ENCODE measurements at places on chromosomes 6 and 20. TPM values are rescaled to one million over a fixed set of nuclear protein-coding genes. Genes with fewer than 3 reads are reported as not detected.

- peak; percentile 33 for DNase-seq
Measured at GRCh38 chr6:142207265-142207877, 60.3 kb downstream of the VTA1 start.

GRCh38 chr6:94133106-94133505, 713.7 kb upstream of the EPHA7 start:
- no peak for DNase-seq

GRCh38 chr6:151101161-151101815, 138.5 kb upstream of the AKAP12 start:
- DNase-seq, result no peak

- DNase-seq, result peak; percentile 84
Measured at GRCh38 chr6:135851442-135852271, at the start of gene PDE7B. TSS of gene PDE7B (plus strand) at chr6:135851701.

Gene CST4
- not detected for total RNA-seq

DNA sequence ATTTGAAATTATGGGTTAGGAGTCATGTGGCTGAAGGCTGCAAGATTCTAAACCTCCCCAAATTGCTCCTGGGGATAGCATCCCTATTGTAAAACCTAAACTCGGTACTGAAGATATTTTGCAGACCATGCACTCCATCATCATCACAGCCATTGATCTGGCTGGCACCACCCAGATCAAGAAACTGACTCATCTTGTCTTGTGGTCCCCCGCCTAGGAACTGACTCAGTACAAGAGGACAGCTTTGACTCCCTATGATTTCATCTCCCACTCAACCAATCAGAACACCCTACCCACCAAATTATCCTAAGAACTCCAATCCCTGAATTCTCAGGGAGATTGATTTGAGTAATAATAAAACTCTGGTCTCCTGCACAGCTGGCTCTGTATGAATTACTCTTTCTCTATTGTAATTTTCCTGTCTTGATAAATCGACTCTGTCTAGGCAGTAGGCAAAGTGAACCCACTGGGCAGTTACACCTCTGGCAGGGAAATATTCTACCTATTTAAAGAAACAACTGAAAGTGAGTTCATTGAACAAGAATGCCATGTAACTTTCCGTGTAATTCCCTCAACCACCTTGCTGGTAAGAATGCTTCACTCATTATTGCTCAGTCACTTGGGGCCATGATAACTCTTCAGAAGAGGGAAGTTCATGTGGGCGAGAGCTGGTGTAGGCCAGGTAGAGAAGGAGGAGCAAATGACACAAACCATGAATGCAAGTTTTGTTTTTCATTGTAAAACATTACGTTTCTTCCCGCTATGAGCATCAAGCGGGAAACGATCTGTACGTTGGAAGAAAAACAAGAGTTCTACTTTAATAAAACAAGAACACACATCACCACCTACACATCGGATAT, 602.9 kb upstream of the ARID1B start:
- DNase-seq, result no peak

DNA sequence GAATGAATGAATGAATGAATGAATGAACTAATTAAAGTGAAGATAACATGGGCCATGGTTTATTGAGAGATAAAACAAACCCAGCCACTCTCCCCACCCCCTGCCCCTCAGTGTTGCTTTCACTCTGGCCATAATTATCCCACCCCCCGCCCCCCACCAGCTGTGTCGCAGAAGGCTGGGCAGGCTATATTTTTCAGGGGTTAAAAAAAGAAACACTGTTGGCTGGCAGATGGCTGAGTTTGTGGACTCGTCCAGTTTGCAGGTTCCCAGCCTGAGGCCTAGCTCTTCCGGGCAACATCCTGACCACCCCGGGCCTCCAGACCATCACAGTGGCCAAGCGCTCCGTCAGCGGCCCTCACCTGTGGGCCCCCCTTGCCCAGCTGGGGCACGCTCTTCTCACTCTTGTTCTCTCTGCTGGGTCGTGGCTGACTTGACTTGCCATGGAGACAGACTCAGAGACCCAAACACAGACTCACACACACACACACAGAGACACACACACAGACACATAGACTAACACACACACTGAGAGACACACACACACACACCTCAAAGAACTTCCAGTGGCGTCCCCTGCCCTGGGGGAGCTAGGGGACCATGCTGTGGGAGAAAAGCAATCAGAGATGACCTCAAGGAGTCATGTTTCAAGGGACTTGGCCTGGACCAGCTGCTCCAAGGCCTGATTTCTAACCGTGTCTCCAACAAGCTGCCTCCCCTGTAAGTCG, 2.2 kb upstream of the GRM4 start:
- no peak for DNase-seq

DNA sequence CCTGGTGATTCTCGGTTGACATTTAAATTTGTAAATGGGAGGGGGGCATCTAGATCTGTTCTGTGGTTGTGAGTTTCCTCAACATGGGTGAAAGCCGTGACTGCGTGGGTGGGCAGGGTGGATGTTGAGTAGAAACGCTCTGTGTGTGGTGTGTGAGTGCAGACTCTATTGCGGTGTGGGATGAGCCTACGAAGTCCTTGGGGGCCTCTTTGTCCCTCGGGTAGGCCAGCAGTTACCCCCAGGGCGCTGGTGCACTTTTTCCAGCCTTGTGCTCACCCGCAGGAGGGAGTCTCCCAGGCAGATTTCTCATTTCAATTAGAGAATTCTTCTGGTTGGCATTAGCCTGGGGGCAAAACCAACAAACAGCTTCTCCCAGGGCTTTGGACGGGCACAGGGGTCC, 10.6 kb downstream of the TOX2 start:
- DNase-seq, result no peak

- DNase-seq, result peak; percentile 88
Measured at GRCh38 chr6:17280552-17281090, 540 bp upstream of the RBM24 start.

DNA sequence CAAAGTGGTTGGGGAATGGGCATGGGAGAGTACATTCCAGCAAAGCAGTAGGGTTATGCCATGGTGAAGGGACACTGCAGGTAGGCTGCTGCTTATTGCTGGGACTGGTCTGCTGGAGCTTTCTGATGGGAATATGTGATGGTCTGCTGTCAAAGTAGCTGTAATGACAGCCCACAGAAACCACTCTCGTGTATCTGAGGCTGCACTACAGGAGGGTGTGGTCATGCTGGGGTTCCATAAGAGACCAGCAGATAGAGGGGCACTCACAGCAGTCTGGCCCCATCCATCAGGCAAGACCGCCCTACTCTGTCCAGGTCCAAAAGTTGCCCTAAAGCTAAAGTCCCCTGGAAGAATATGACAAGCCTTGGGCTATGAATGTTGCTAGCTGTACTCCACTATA, 739.3 kb downstream of the COL12A1 start:
- DNase-seq, result no peak

GRCh38 chr6:24927277-24927955, 8.3 kb downstream of the RIPOR2 start:
- DNase-seq, result no peak

DNA sequence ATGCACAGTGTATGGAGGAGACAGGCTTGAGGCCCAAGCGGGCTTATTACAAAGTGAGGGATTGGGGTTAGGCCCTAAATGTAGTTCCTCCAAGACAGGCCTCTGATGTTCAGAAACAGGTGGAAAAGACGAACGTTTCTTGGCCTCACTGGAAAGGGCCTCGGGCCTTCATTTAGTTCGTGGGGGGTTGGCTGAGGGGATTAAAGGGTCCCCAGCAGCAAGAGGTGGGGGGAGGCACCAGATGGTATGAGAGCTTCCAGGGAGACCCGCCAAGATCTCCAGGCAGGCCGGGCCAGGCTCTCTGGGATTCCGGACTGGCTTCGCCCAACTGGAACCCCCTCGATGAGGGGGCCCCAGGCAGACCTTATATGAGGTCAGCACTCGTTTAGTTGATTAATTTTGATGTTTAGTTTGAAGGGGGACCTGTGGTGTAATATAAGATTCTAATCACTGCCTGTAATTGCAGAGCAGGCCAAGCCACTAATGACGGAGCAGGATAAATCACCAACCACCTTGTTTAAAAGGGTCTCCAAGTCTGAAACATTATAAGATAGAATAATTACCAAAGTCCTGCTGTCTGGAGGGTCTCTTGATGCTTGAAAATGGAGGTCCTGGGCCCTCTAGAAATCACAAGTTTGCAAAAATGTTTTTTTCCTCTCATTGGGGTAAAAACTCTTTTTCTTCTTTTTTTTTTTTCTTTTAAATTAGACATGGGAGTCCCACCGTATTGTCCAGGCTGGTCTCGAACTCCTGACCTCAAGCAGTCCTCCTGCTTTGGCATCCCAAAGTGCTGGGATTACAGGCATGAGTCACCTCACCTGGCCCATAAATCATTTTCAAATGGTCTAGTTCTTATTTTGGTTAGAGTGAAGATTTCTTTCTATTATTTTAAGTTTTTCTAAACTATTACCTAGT, 2.2 kb downstream of the HMGA1 start:
- no peak for DNase-seq

Gene NAA20
- 65.0 TPM for total RNA-seq

Gene MTFR2
- total RNA-seq, result 0.25 TPM

DNA sequence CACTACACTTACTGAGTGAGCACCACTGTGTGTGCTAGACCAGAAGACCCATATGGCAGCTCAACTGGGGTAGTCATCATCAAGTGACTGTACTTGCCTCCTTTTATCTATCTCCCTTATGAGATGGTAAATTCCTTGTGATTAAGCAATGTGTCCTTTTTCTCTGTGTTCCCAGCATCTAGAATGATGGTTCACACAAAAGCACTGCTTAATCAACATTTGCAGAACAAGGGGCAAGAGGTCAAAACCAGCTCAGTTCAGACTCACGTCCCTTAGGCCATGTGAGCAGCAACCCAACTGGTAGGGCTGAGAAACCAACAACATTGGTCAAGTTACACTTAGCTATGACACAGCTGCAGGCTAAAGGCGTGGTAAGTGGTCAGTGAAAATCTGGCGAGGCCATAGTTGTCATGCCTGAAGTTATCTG, 10.0 kb downstream of the TRAM2 start:
- DNase-seq, result no peak

- DNase-seq, result no peak
Measured at GRCh38 chr6:167097770-167098169, 25.1 kb upstream of the CCR6 start.
